ENCODE measurements at places on chromosomes 12 and 14.

- no peak for DNase-seq
These were observed 55.7 kb downstream of the WDR20 start for GRCh38 chr14:102195446-102195845.

DNA sequence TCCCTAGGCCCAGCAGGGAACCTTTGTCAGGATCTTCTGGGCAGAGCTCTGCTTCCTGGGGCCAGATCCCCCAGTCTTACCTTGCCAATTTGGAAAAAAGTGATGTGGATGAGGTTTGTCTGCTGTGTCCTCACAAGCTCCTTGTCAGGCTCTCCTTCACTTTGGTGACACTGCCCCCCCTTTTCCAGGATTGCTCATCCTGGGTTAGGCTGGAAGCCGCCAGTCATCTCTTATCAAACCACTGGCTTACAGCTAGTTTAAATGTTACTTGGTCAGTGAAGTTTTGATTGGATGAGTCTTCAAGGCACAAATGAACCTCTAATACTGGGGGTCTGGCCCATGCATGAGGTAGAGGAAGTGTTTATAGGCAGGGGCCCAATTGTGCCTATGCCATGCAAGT is 15.3 kb downstream of the NYNRIN start:
- no peak for DNase-seq

DNA sequence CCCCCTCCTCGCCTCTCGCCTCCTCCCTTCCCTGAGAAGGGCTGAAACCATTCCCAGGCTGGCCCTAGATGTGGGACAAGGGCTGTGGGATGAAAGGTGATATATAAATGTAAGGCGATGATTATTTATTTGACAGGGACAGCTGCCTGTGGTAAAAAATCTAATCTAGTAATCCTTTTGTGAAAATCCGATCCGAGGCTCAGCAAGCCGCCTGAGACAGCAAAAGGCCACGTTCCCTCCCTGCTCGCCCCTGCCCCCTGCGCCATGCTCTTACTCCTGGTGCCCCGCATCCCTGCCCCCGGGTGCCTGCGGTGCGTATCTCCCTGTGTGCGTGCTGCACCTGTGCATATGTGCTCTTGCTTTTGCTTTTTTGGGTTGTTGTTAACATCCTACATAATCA is 65.2 kb downstream of the TSPAN9 start:
- no peak for DNase-seq

- no peak for DNase-seq
These were observed 948.2 kb downstream of the BCL11B start for GRCh38 chr14:98323836-98324235.

DNA sequence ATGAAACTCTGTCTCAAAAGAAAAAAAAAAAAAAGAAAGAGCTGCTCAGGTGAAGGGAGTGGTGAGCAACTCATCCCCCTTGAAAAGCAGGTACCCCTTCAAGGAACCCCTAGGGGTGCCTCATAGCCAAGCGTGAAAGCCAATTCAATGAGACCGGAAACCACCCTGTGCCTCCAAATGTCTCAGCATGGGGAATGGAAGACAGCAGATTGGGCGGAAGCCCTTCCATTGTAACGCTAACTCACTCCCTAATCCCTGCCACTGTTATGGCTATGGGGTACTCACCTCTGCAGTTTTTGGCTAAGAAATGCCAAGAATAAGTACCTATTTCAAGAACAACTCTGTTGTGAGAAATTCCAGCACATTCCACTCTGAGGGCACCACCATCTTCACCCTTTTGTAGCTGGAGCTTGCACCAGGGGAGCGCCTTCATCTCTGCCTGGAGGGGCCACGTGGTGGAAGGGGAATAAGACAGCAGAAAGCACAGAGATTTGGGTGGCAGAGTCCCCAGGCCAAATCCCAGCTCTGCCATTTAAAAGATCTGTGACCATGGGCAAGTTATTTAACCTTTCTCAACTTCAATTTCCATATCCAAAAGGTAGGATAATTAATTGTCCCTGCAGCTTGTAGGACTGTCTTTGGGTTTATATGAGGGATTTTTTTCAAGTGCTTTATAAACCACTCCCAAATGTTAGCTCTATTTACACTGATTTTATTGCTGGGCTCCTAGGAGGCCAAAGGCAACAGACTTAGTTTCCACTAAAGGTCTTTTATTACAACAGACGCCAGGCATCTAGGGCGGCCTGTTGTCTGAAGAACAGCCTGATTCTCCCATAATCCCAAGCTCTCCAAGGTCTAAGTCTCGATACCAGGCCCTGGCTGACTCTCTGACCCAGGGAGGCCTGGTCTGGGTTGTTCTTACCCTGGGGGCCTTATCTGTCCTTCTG is 63.9 kb downstream of the ITPK1 start:
- no peak for DNase-seq

DNA sequence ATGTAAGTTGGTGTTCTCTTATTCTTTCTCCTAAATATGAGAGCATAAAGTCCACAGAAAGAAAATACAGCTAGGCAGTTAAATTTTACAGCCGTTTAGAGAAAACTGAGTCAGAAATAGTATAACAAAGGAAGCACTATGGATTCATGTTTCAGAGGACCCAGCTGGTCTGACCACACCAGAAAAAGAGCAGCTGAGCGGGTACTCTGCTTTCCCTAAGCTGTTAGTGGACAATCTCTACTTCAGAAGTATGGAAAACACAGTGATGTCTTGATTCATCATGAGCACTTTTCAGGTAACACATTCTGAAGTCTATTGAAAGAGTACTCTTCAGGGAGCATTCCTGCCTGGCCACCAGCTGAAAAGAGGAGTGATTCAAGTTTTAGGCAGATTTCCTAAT is 12.4 kb downstream of the PPM1H start:
- no peak for DNase-seq

DNA sequence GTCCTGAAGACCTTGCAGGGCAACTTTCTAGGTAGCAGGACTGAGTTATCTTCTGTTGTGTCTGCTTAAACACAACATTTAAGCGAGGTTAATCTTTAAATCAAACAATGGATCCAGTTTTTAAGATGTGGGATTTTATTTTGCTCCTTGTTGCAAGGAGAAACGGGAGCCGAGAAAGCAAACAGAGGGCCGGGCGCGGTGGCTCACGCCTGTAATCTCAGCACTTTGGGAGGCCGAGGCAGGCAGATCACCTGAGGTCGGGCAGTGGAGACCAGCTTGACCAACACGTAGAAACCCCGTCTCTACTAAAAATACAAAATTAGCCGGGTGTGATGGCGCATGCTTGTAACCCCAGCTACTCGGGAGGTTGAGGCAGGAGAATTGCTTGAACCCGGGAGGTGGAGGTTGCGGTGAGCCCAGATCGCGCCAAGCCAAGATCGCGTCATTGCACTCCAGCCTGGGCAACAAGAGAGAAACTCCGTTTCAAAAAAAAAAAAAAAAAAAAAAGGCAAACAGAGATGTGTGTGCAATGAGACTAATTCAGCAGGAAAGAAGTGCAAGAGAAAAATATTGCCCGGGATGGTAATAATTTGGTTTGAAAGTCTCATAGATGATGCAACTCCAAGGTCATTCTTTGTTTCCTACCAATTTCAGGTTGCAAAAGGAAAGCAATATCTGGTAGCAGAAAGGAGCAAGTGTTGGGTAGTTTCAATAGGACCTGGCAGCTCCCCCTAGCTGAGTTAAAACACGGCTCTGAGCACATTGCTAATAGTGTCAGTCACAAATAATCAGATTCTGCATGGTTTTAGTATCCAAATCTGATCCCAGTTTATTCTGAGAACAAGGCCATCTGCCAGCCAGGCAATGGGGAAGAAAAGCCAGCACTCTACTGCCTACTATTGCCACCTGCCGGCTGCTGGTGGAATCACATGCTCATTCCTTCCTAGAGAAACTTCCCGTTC is 141.4 kb downstream of the PPM1H start:
- DNase-seq = peak; percentile 52

DNA sequence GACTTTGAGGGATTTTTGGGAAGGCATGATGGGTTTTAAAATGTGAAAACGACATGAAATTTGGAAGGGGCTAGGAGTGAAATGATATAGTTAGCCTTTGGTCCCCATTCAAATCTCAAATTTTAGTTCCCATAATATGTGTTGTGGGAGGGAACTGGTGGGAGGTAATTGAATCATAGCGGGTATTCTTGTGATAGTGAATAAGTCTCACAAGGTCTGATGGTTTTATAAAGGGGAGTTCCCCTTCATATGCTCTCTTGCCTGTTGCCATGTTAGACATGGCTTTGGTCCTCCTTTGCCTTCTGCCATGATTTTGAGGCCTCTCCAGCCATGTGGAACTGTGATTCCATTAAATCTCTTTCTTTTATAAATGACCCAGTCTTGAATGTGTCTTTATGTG is 72.8 kb downstream of the SLC16A7 start:
- no peak for DNase-seq

DNA sequence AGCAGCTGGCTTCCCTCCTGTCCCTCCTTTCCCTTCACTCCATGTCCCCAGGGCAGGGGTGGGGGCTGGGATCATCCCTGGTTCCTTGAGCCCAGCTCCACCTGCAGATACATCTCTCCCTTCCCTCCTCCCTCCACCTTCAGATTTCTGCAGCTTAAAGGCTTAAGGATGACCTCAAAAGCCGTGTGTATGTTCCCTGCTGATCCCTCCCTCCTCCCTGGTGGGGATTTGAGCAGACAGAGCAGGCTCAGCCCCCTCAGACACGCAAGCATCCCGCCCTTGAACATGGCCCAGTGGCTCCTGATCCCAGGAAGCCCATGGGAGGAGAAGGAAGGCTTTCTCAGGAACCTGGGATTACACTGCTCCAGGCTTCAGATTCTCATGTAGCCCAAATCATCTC is 82.9 kb upstream of the RIN3 start:
- no peak for DNase-seq

DNA sequence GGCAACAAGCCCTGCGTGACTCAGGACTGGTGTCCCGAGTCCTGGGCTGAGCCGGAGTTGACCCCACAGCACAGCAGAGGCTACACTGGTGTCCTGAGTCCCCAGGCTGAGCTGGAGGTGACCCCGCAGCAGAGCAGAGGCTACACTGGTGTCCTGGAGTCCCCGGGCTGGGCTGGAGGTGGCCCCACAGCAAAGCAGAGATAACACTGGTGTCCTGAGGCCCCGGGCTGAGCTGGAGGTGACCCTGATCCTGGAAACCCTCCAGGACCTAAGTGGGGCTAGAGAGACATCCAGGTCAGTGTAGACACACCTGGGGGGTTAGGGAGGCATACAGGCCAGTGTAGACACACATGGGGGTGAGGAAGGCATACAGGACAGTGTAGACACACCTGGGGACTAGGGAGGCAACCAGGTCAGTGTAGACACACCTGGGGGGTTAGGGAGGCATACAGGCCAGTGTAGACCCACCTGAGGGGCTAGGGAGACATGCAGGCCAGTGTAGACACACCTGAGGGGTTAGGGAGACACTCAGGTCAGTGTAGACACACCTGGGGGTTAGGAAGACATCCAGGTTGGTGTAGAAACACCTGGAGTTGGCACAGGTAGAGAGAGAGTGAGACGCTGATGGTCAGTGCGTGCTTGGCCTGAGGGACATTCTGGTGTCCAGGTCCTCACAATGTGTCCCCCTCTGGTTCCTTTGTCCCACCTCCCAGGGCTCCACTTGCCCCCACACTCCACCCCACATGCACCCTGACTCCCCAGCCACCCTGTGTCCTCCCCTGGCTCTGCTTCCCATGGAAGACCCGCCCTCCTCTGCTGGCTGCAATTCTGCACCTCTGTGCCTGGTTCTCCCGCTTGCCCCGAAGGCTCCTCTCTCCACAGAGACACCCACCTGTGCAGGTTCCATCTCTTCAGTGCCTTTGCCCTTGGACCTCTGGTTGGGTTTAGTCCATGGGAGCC is 321.6 kb upstream of the SFSWAP start:
- no peak for DNase-seq

DNA sequence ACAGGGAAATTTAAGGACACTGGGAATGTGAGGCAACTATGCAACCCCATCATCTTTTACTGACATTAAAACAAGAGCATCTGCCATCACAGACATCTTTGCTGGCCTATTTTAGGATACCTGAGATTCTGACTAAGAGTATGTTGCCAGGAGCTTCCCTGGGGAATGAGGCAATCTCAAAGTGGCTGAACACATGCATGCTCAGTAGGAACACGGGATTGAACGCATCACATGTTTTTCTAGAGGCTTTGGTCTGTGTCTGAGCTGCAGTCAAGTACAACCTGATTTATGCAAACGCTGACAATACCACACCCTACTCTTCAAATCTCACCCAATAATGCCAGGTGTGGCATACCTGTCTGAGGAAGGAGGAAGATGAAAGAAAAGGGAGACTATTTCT is 416.5 kb downstream of the NELL2 start:
- DNase-seq = no peak

- DNase-seq = no peak
These were observed 35.5 kb downstream of the GPHB5 start for GRCh38 chr14:63282997-63283883.

- DNase-seq = no peak
These were observed 476.9 kb upstream of the PRICKLE1 start for GRCh38 chr12:43066471-43066870.

- DNase-seq = no peak
These were observed 6.4 kb upstream of the TC2N start for GRCh38 chr14:91873471-91874415.

- DNase-seq = peak; percentile 71
These were observed 538 bp upstream of the GABARAPL1 start for GRCh38 chr12:10211940-10212738.

Measured in activated CD8-positive, alpha-beta memory T cell treated with anti-CD3 and anti-CD28 coated beads for 48 hours (primary cell).